Fibroblast of upper back skin (primary cell): ENCODE measurements at places on chromosomes 4 and X.

DNA sequence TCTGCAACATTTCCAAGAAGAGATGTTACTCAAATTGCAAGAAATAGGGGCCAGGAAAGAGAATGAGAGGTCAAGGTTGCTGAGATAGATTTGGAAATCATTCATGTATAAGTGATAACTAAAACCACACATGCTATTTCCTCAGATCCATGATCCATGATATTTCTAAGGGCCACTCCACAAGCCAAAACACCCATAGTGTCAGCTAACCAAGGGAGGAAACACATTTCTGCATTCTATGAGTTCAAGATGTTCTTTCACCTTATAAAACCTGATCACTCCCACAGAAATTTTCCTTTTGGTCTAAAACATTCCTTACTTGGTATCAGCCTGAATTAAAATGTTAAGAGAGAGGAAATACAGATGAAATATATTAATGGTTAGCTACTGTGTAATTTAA lies 47.2 kb downstream of the TBCK start:
- DNase-seq, result peak; percentile 84

DNA sequence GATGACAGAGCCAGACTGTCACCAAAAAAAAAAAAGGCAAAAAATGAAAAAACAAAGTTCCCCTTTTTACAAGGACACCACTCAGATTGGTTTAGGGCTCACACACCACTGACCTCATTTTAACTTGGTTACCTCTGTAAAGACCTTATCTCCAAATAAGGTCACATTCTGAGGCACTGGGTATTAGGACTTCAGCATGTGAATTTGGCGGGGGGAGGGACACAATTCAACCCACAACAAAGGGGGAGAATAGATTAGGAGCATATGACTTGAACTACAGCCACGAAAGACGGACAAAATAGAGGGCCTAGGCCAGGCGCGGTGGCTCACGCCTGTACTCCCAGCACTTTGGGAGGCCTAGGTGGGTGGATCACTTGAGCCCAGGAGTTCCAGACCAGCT lies 31.0 kb upstream of the ARAF start:
- no peak for DNase-seq

- peak; percentile 60 for DNase-seq
Observed at GRCh38 chr4:11700751-11701226, 272.1 kb upstream of the HS3ST1 start.

DNA sequence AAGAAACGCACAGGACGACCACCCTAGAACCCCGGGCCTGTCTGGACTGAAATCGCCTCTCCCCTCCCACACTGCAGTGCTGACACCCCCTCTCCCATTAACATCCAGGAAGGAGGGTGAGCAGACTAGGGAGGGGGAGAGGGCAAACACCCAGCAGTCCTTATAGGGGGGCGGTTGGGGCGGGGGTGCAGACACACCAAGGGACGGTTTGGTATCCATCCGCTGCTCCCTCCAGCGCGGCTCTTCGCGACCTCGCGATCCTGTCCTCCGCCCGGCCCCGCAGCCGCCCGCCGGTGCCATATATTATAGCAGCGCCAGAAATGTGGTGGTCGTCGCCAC lies 411 bp upstream of the GPRASP1 start:
- DNase-seq, result peak; percentile 6

- no peak for DNase-seq
Observed at GRCh38 chr4:67658302-67658701, 42.7 kb downstream of the UBA6 start.

GRCh38 chr4:176268963-176269362 lies at the start of gene ASB5:
ASB5 (minus strand) TSS chr4:176269222; CDS start chr4:176269108, 114 bp downstream.
- no peak for DNase-seq

GRCh38 chr4:137664046-137664387 lies 131.7 kb upstream of the PCDH18 start:
- DNase-seq, result peak; percentile 97

DNA sequence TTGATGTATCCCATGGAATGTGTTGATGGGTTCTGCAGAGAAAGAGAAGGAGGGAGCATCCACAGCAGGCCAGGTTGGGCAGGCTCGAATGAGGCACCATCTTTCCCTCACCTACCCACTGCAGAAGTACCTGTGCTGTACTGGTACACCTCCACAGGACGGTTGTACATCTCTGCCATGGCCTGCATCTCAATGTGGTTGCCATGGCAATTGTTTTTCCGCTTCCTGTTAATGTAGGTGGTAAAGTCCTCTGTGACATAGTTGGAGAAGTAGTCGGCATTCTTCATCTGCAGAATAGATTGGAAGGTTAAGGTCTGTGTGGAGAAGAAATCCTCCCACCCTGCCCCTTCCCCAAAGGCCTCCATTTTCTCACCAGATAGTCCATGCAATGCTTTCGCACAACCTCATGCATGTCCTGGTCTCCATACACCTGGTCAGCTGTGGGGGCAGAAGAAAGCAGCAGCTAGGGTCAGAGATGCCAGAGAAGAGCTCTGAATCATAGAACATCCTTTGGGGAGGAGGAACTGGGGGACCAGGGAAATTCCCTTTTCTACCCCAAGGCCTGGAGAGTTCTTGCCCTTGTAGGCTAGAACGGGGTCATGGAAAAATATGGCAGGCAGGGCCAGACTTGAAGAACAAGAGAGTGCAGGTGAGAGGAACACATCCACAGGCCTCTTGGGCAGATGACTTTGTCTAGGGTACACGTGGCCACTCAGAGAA lies 15.9 kb upstream of the PIM2 start:
- no peak for DNase-seq

DNA sequence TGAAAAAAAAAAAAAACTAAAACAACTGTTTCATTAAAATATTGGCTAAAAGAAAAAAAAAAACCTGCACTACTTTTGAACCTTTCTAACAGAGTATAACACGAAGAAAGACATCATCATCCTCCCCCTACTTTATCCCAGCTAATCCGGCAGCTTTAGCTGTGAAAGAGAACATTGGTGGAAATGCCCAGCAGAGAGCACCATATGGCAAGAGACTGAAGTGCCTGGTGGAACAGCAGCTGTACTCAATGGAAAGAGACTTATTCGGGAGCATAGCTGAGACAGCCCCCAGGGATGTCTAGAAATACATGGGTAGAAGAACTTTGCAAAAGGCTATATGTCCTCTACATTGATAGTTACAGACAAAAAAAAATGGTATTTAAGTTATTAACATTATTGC lies 30.3 kb downstream of the STPG2 start:
- DNase-seq, result peak; percentile 26

GRCh38 chrX:153299855-153300254 lies 21.7 kb downstream of the PNMA6F start:
- no peak for DNase-seq

GRCh38 chr4:105057370-105058105 lies 89.1 kb upstream of the TET2 start:
- DNase-seq, result no peak

- DNase-seq, result no peak
Observed at GRCh38 chrX:1483843-1484637, 31.3 kb upstream of the ASMTL start.

GRCh38 chrX:6885396-6885795 lies 262.1 kb upstream of the STS start:
- DNase-seq, result no peak

GRCh38 chrX:112867570-112867969 lies 26.9 kb upstream of the AMOT start:
- DNase-seq, result no peak

GRCh38 chr4:152266831-152267480 lies 268.9 kb downstream of the FBXW7 start:
- DNase-seq, result no peak

DNA sequence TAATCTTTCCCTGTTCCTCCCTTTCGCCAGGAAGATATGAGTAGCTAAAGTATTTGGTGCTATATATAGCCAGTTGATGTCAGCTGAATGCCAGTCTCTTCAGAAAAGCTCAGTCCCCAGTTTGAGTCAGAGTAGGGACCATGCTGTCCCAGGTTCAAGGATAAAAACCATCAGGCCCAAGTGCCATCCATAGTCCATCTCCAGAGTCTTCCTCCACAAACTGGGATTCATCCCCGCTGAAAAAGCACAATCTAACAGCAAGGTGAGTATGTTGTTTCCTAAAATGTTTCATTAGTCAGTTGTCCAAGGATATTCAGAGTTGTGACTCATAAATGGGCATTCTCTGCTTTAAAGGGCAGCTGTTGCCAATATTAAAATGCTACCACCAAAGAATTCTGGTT lies at the start of gene MYOZ2:
MYOZ2 (plus strand) TSS at position 112 of the 401 bp plus-strand sequence. CDS start 694 bp downstream, outside the sequence.
- DNase-seq, result no peak
